ENCODE measurements at places on chromosomes 12 and 14.

DNA sequence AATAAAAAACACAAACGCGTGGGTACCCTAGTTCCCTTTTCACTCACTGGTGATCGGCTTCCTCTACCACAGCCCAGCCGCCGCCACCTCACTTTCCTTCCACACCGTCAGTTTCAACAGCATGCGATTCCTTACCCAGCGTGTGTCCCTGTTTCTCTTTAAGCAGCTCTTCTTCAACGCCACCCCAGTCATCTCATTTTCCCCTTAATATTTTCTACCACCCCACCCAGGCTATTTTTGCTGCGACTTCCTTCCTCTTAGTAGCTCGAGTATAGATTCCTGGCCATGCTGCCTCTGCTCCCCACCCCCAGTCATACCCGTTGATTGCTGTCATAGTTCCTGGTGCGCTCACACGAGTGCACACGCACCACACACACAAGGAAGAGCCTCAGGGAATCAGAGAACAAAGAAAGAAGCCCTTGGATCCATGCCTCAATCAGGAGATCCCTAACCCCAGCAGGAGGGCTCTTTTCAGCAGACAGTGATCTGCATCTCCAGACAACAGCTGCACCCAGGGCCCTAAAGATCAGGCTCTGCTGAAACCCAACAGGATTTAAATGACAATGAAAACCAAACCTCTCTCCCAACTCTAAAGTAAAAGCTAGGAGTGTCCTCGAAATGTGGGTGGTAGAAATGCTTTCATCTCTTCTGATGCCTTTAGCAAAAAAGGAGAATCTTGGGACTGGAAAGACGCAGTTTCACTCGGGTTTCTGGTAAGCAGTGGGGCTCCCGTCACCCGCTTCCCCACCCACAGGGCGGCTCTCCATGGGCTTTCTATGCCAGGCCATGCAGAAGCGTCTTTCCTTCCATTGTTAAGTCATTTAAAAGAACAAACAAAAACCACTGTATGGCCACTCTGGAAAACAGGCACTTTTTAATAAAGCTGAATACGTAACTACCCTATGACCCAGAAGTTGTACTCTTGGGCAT lies 23.8 kb downstream of the VPS37B start:
- DNase-seq: peak; percentile 37

- no peak for DNase-seq
Measured at GRCh38 chr12:4331221-4331620, 10.2 kb downstream of the TIGAR start.

DNA sequence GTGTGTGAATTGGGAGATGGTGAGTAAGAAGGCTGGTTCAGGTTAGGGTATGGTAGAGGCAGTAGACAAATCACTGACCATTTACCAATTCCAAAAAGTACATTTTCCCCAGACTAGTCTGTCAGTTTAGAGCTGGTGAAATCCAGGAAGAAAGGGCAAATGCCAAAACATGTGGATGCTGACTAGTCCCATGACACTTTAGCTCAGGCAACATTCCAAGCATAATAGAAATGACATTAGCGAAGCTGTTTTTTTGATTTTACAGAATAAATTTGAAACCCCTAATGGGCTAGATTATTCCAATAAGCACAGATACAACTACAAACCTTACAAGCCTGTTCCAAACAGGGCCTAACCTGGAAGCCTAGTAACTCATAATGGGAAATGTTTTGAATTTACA lies 884.2 kb downstream of the FLRT2 start:
- no peak for DNase-seq

GRCh38 chr12:29277231-29277630 lies 103.7 kb downstream of the ERGIC2 start:
- no peak for DNase-seq

DNA sequence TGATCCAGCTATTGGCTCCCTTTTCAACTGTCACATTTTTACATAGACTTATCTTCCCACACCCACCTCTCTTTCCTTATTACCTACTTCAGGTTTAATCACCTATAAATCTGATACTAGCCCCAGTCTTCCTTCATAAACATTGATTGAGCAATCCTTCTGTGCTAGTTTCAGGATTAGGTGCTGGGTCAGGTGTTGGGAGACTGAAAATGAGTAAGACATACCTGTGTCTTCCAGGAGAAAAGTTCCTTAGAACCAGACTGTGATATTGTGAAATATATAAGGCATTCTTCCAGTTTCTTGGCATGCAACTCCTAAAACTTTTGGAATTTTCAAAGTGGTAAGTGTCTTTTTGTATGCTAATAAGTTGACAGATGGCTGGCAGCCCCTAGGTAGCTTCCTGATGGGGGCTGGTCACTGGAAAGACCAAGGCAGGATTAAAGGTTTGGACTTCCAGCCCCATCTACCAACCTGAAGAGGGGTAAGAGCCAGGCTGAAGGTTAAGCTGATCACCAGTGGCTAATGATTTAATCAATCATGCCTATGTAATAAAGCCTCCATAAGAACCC lies 4.6 kb downstream of the ANO6 start:
- no peak for DNase-seq

GRCh38 chr14:75985618-75986438 lies at the start of gene IFT43:
Gene IFT43 (plus strand): TSS chr14:75985763. CDS start chr14:75985787, 24 bp downstream.
- DNase-seq: peak; percentile 92

- no peak for DNase-seq
Measured at GRCh38 chr12:28050606-28051005, 78.1 kb upstream of the PTHLH start.

- DNase-seq: no peak
Measured at GRCh38 chr12:92938638-92939037, 9.5 kb upstream of the EEA1 start.

DNA sequence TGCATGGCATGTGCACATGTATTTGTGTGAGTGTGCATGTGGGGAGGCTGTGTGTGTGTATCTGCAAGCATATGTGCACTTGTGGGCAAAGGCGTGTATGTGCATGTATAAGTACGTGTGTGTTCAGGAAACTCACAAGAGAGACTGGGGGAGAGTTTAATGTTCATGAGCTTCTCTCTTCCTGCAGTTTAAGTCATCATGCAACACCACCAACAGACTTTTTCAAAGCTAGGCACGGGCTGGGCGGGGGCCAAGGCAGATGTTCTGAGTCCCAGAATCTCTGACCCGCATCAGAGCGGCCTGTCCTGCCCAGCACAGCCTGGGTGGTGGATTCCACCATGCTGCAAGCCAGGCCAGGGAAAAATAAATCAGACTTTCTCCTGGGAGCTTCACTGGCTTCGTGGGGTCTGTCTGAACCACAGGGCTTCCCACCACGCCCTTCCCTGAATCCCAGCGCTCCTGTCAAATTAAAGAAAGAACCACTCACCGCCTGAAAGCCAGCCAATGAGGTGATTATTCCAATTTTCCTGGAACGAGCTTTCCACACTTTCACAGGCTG lies 75.7 kb downstream of the PITPNM2 start:
- DNase-seq: no peak

DNA sequence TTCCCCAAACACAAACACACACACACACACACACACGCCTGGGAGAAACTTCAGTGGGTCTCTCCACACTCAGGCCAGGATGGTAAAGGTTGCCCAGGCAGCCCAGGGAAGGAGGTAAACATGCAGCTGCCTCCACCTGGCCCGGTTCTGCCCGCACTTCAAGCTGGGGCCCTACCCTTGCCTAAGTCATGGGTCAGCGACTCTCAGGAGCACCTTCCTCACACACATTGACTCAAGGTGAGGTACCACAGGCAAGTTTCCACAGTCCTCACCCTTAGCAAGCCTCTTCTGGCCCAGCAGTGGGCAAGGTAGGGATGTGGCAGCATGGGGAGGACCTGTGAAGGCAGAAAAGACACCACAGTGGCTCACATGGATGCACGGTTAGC lies 14.1 kb upstream of the FAIM2 start:
- DNase-seq: no peak

DNA sequence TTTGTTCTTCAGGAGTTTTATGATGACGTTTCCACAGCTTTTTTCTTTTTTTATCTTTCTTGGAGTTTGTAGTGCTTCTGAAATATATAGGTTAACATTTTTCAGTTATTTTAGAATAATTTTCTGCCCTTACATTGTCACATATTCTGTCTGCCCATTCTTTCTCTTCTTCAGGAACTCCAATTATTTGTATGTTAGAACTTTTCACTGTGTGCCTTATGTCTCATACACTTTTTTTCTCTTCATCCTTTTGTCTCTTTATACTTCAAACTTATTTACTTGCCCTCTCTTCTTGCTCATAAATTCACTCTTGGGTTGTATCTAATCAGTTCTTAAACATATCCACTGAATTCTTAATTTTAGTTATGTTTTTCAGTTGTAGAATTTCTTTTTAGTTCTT lies 105.3 kb downstream of the ARID2 start:
- DNase-seq: no peak

GRCh38 chr12:1204581-1205121 lies 213.6 kb downstream of the ERC1 start:
- no peak for DNase-seq

- no peak for DNase-seq
Measured at GRCh38 chr12:28569698-28570411, 379.6 kb downstream of the CCDC91 start.

DNA sequence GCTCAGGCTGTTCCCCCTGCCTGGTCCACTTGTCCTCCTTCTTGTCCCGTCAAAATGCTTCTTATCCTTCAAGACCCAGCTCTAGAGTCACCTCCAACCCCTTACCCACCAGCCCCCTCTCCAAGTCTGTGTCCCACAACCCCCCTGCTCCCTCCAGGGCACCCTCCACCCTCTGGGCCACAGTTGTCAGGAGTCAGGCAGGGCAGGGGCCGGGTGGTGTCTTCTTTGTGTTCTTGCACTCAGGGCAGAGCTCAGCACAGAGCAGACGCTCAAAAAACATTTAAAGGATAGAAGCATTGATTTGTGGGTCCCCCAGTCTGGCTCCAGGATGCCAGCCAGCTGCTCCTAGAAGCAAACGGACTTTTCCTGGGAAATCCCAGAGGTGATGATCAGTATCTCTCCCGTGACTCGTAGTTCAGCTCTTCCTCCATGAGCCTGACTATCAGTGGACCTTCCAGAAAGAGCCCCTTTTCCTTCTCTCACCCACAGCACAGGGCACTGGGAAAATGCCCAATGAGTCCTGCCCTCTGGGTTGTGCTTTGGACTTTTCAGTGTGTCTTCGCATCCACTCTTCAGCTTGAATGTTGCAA lies 17.2 kb upstream of the BDKRB1 start:
- no peak for DNase-seq

GRCh38 chr12:66446276-66446675 lies 144.0 kb downstream of the HELB start:
- no peak for DNase-seq

DNA sequence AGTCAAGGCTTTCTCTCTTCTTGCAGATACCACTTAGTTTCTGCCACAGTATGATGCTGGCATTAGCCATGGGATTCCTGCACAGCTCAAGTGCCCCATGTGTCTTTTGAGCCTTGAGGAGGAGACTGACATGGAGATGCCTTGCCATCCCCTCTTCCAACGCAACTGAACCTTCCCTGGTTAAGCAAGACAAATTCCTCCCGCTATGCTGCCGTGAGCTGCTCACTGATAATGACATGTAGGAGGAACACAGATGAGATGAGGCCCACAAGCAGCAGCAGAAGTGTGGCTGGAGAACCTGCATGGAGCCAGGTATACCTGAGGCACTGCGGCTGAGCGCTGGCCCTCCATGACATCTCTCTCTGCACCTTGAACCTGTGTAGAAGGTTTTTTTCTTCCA lies 15.4 kb upstream of the PPP1R1A start:
- DNase-seq: no peak

GRCh38 chr14:52663850-52664249 lies 31.5 kb downstream of the ERO1A start:
- DNase-seq: no peak

DNA sequence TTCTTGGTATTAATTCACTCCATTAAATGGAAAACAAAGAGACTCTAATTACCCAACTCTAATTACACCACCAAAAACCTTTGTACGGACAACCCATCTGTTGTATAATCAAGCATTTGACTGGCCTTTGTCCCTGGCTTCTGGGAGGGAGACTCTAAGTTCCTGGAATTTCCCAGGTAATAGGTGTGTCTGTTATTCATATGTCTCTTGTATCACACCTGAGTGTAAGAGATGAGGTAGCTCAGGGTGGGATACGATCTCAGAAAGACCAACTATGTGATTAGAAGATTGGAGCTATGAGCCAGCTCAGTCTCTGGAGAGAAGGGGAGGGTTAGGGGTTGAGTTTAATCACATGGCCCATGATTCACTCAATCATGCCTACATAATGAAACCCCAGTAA lies 94.7 kb upstream of the PLXNC1 start:
- no peak for DNase-seq

- no peak for DNase-seq
Measured at GRCh38 chr14:76870166-76870565, 44.0 kb downstream of the LRRC74A start.

DNA sequence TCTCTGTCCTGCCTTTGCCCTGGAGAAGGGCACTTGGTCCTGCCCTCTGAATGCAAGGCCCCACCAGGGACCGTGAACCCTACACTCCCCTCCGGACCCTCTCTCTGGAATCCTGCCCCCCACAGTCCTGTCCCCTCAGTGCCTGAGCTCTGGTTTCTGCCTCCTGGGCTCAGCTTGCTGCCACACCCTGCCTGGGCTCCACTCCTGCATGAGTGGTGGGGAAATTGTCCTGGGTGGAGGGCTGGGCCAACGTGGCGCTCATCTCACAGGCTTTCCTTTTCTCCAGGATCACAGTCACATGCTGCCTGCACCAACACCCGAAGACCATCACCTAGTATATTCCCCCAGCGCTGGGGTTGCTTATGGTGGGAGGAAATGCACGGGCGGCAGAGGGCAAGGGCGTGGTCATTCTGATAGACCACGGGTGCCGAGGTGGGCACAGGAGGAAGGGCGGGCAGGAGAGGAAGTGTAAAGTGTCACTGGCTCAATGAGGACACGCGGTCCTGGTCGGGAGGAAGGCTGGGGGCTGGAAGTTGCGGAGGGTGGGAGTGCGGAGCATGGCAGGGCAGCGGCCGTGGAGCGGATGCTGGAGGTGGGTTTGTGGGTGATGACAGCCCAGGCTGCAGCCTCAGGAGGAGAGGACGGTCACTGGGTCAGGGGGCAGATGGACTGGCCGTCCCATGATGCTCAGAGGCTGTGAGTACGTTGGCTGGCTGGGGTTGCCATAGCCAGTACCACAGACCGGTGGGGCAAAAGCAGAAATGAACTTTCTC lies 99.5 kb downstream of the KIF26A start:
- peak; percentile 49 for DNase-seq

- no peak for DNase-seq
Measured at GRCh38 chr14:32345311-32345791, 16.3 kb downstream of the AKAP6 start.
